Motor neuron (in vitro differentiated cells): ENCODE measurements at places on chromosomes 16 and 17. TPM values are rescaled to one million over a fixed set of nuclear protein-coding genes. Genes with fewer than 3 reads are reported as not detected.

DNA sequence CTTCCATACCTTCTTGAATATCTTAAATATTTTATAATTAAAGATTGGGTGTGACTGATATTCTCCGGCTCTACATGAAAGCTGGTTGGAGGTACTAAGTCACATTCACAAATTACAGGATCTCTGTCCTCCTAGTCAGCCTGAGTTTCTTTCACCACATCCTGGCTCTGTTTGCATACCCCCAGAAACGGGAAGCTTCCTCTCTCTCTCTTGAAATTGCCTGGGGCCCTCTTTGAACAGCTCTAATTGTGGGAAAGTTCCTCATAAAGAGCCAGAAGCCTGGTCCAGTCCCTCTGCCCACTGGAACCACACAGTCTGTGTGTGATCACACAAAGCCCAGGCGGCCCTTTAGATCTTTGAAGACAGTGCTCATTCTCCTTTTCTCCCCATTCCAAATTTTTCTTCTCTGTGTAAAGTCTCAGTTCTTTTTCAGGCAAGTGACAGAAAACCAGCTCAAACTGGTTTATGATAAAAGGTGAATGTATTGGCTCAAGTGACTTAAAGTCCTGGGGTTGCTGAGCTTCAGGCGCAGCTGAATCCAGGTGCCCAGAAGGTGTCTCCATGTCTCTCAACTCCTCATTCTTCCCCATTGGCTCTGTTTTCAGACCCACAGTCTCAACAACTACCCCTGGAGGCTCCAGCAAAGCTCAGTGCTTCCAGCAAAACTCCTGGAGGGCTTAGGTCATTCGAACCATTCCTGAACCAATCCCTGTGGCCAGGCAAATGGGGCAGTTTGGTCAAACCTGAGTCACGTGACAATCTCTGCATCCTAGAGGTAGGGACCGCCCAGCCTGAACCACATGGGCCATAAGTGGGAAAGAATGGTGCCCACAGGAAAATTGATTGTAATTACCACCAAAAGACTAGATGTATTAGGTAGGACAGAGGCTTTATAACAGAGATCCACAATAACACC is 8.5 kb upstream of the RAI1 start:
- ATAC-seq: no peak

GRCh38 chr16:60064026-60064425 is 1329.9 kb upstream of the GOT2 start:
- no peak for ATAC-seq

GRCh38 chr16:10870137-10870776 is 6.7 kb upstream of the CIITA start:
- ATAC-seq: no peak

NAT9 gene
- total RNA-seq: 42.6 and 44.7 TPM in 2 replicates
